NCI-H187 (cell line): ENCODE measurements at places on chromosomes 6 and 20.

- no peak for DNase-seq
These were observed 39.5 kb downstream of the CITED2 start for GRCh38 chr6:139334806-139335446.

DNA sequence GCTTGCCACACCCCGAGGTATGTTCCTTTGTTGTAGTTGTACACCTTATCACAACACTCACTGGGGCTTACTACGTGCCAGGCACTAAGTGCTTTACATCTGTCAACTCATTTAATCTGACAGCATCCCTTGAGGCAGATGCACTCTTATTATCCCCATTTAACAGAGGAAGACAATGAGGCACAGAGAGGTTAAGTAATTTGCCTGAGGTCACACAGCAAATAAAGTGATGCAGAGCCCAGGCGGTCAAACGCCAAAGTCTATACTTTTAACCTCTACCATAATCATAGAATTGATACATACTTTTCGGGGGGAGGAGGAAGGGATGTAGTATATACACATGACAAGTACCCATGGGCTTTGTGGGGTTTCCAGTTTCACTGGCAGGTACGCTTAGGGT lies 37.7 kb downstream of the MDFI start:
- no peak for DNase-seq

DNA sequence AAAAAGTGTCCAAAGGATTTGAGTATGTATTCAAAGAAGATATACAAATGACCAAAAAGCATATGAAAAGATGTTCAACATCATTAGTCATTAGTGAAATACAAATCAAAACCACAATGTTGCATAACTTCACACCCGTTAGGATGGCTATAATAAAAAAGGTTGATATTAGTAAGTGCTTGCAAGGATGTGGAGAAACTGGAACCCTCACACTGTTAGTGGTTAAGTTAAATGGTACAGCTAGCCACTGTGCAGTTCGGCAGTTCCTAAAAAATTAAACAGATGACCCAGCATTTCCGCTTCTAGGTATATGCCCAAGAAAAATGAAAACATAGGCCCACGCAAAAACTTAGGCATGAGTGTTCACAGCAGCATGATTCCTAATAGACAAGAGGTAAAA lies 38.6 kb downstream of the IBTK start:
- DNase-seq = no peak

DNA sequence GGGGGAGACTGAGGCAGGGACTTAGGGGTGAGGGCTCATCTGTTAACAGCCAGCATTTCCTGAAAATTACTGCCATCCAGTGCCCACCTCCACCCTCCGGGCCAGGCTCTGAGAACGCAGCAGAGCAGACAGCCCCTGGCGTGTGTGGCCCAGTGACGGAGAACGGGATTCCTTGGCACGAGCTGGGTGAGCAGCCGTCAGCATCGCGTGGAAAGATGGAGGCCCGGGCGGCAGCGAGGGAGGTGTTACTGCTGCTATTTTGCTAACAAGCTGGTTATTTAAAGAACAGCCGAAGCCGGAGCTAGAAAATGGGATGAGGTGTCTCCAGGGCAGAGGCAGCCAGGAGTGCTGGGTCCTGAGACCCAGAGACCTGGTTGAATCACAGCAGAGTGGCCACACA lies 62.7 kb downstream of the DLGAP4 start:
- no peak for DNase-seq

DNA sequence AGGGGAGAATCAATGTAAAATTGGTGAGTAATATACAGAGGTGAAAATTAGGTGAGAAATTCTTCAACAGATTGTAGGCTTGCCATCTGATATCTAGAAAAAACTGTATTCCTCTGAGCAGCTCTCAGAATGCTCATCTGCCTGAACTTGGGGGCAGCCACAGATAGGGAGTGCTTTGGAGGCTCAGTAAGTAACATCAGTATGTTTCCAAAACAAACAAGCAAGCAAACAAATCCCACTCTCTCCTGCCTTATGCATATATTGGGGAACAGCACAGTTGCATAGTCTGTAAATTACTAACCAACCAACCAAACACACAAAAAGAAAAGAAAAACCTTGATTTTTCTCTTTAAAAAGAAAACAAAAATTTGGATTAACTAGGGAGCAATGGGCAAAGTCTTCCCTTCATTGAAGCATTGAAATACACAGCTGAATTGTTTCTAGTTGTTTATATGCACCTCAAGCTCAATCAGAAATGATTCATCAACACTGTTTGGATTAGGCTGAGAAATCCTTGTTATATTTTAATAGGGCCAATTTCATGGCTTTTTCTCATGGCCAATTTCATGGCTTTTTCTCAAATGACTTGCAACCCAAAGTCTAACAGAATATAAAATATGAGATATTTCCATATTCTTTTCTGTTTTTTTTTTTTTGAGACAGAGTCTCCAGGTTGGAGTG lies 50.1 kb upstream of the DEK start:
- DNase-seq = no peak

- DNase-seq = no peak
These were observed 383.5 kb downstream of the FRK start for GRCh38 chr6:115677198-115677597.

DNA sequence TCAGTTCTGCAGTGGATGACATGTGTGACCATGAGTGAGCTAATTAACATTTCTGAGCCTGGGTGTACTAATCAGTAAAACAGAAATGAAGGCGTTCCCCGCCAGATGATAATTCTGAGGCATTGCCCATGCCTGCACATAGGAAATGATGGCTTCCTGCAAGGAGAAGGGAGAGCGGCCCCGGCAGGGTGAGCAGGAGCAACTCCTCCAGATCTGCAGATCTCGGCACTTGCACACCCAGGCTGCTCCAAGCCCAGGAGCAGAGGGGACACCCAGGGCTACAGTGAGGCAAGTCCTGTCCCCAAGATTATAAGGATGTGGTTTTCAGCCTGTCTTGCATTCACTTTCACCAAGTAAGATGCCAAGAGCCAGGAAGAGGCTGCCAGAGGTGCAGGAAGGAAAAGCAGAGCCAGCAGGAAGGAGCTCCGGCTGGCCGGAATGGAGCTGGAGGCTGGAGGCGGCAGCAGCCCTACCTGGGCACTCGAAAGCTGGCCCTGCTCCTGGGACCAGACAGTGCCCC lies 177.5 kb upstream of the CST7 start:
- DNase-seq = no peak

DNA sequence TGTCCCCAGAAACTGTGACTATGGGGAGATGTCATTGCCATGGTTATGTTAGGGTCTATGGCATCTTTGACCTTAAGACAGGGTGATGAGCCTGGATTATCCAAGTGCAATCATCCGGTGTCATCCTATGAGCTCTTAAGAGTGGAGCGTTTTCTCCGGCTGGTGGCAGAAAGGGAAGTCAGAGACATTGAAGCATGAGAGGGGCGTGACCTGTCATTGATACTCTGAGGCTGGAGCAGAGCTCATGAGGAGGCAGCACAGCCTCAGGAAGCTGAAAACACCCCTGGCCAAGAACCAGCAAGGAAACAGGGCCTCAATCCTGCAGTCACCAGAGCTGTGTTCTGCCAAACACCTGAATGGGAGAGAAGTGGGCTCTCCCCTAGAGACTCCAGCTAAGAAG lies 59.6 kb downstream of the ANKRD60 start:
- no peak for DNase-seq

- DNase-seq = no peak
These were observed 5.5 kb upstream of the ENPP1 start for GRCh38 chr6:131802347-131802746.

DNA sequence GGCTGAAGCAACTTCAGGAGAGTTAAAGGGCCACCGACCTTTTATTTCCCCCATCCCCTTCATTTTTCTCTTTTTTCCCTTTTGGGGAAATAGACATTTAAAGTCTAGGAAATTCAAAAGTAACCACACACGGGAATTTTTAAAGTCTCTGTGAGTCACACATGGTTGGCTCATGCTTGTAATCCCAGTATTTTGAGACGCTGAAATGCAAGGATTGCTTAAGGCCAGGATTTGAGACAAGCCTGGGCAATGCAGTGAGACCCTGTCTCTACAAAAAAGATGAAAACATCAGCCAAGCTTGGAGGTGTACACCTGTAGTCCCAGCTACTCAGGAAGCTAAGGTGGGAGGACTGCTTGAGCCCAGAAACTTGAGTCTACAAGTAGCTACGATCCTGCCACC lies 34.2 kb downstream of the KATNA1 start:
- no peak for DNase-seq

GRCh38 chr6:148035806-148036390 lies 306.7 kb upstream of the SASH1 start:
- no peak for DNase-seq

- DNase-seq = no peak
These were observed 5.0 kb downstream of the COL21A1 start for GRCh38 chr6:56242346-56242745.

DNA sequence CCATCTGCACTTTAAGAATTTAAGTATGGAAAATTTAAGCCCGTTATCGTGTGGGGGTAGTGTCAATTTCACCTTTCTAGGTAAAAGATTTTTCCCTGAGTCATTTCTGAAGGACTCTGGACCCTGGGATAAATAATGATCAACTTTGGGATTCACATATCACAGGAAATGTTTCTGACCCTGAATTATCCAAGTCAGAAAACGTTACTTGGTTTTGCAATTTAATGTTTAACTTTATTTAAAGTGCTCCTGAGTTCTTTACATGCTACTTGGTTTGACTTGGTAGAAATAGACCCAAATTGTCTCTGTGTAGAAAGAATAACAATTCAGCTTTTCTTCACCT lies 1.5 kb upstream of the SLC17A3 start:
- DNase-seq = no peak

- no peak for DNase-seq
These were observed 290.5 kb upstream of the ZFP64 start for GRCh38 chr20:52482044-52482443.

DNA sequence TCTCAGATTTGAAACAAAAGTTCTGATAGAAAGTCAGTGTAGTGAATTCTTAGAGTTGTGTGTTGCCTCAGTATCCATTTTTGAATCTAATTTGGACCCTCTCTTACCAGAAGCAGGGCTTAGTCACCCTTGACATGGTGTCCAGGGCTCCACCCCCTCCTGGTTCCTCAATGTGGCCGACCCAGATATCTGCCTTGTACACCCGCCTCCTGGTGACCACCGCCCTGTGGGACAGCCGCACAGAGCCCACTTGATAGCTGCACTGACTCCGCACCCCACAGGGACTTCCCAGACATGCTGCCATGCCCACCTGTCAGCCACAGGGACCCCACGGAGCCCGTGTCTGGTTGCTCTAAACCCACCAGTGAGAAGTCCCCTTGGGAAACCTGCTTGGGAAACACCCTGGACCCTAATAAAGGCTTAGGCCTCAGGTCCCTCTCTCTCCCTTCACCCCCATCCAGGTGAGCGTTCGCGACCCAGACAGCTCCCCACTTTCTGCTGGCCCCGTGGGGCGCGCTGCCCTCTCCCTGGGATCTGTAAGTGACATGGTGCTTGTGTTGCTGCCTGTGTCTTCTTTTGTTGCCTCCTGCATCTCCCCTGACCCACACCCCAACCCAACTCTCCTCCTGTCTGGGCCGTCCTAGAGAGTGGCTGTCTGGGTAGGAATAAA lies 47.2 kb upstream of the SYNDIG1 start:
- no peak for DNase-seq

DNA sequence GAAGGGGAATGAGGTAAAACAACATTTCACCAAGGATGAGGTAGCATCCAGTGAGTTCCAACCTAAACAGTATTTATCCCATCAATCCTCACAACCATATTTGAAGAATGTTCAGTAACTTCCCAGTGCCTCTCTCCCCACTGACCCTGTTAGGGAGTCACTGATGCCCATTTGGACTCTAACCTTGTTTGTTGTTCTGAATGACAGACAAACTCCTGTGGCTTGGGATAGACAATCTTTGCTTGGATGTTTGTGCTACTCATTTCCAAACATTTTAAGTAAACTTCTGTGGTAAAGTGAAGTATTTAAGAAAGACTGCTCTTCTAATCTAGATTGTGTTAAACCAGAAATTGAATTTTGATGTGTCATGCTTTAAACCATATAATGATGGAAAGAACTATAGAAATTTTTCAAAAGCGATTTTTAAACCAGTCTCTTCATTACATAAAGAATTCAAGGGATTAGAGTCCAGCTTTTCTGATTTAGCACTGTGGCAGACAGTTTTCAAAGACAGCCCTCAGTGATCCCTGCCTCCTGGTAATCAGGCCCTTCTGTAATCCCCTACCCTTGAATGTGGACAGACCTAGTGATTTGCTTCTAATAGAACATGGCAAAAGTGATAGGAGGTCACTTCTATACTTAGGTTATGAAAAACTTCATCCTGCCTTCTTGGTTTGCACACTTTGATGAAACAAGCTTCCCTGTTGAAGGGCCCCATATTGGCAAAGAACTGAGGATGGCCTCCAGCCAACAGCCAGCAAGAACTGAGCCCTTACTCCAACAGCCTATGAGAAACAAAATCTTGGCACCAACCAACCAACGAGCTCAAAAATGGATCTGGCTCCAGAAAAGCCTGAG lies 191.6 kb downstream of the DST start:
- DNase-seq = no peak

DNA sequence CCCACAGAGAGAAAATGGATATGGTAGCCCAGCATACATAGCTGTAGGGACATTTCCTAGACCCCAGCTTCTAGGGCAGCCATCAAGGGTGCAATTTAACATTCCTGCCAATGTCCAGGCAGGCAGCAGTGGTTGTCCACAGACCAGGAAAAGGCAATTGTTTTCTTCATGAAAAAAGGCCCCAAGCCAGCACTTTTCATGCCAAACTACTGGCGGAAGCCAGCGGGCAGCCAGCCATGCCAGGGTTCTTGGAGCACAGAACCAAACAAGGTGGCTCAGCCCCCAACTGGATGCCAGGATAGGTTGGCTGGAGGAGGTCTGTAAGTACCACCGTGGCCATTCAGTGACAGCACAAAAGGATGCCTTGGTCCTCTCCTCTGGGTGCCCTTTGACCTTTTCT lies 94.6 kb downstream of the BANF2 start:
- DNase-seq = no peak

DNA sequence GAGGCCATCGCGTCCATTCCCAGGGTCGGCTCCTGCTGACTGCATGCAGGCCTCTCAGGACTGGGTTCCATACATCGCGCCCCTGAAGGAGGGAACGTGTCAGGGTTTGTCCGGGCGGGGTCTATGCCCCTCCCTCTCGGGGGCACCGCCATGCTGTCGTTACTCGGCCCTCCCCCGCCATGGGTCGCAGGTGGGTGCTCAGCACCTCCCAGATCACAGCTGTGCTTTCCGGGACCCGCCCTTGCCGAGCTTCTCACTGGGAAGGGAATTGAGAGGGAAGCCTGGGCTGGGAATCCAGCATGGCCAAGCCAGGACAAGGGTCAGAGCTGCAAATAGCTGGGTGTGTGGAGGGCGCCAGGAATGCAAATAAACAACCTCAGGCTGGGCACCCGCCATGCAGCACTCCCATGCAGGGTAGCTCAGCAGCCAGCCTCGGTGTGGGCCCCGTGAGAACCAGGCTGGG lies at the start of gene FRMD1:
FRMD1 (minus strand) TSS at position 270 of the 463 bp plus-strand sequence; CDS start at position 152, 118 bp downstream.
- no peak for DNase-seq

GRCh38 chr20:64108731-64109681 lies 1.6 kb upstream of the NPBWR2 start:
- no peak for DNase-seq
